ENCODE measurements at places on chromosomes 16 and 17.

GRCh38 chr16:1677942-1678499 is at the start of gene JPT2:
JPT2 (plus strand) TSS chr16:1678279; CDS start chr16:1678313, 34 bp downstream.
- DNase-seq = peak; percentile 100

DNA sequence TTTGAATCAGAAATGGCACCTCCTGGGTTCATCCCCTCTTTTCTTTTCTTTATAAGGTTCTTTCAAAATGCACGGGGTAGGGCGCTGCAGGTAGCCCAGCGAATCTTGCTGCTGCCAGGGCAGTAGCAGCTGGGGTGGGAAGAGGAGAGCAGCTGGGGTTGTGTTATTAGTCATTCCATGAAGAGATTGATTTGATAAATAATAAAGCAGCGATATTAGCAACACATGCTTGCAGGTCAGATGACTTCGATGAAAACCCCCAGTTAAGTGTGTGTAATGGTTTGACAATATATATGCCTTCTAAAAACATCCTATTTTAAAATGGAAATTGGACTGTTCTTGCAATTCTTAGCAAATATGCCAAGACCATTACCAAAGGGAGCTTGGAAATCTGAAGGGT is 200.7 kb downstream of the CCDC182 start:
- peak; percentile 85 for DNase-seq

GRCh38 chr16:85162478-85163277 is 50.4 kb upstream of the CIBAR2 start:
- DNase-seq = no peak

DNA sequence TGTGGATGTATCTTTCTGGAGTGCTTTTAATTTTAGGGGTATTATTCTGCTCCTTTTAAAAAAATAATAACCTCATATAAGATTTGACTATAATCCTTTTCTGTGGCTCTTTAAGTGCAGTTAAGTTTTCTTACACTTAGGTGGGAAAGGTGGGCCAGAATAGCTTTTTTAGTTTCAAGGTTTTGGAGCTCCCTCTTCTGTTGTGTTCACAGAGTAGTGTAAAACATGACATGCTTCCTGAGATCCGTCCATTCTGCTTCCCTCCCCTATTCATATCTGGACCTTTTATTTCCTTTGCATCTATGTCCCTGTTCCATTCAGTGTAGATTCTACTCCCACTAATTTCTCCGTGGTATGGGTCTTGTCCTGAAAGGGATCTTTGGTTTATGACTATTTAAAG is 12.8 kb downstream of the LRRC36 start:
- DNase-seq = peak; percentile 5

DNA sequence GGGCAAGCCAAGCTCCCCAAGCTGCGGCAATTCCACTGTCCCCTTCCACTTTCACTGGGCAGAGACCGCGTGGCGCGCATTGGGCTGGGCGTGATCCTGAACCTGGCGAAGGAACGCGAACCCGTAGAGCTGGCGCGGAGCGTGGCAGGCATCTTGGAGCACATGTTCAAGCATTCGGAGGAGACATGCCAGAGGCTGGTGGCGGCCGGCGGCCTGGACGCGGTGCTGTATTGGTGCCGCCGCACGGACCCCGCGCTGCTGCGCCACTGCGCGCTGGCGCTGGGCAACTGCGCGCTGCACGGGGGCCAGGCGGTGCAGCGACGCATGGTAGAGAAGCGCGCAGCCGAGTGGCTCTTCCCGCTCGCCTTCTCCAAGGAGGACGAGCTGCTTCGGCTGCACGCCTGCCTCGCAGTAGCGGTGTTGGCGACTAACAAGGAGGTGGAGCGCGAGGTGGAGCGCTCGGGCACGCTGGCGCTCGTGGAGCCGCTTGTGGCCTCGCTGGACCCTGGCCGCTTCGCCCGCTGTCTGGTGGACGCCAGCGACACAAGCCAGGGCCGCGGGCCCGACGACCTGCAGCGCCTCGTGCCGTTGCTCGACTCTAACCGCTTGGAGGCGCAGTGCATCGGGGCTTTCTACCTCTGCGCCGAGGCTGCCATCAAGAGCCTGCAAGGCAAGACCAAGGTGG is 9.8 kb downstream of the SARM1 start:
- peak; percentile 85 for DNase-seq

GRCh38 chr16:79276501-79276900 is 324.0 kb downstream of the MAF start:
- no peak for DNase-seq

DNA sequence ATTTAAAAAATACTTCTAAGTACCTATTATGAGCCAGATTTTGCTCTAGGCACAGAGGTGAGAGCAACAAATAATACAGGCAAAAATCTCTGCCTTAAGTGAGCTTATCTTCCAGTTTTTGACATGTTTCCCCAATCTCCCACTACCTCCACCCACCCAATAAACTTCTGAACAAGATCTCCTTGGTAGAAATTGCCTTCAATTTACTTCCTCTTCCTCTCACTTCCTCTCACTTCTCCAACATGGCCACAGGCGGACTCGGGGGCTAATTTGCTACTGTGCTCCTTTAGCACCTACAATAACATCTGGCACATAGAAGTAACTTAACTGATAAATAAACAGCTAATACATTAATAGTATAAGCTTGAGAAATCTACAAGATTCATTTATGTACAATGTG is 82.6 kb downstream of the CACNG1 start:
- DNase-seq = no peak

DNA sequence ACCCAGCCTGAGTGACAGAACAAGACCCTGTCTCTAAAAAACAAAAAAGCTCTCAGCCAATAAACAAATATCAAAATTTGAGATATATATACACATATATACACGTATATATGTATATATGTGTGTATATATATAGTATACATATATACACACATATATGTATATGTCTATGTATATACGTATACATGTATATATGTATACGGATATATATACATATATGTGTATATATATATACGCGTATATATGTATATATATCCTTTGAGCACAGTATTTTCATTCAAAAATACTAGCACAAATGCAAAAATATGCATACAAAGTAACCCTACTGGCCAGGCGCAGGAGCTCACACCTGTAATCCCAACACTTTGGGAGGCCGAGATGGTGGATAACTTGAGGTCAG is 13.0 kb downstream of the MTMR4 start:
- DNase-seq = no peak

- no peak for DNase-seq
These were observed 440 bp downstream of the C16orf96 start for GRCh38 chr16:4556580-4556979.

GRCh38 chr16:29680180-29680598 is 1.2 kb downstream of the QPRT start:
- DNase-seq = peak; percentile 14

DNA sequence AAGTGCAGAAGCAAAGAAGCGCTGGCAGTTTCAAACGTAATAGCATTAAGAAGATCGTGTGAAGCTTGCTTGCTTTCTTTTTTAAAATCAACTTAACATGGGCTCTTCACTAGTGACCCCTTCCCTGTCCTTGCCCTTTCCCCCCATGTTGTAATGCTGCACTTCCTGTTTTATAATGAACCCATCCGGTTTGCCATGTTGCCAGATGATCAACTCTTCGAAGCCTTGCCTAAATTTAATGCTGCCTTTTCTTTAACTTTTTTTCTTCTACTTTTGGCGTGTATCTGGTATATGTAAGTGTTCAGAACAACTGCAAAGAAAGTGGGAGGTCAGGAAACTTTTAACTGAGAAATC is 17.4 kb upstream of the RAB11FIP4 start:
- DNase-seq = no peak

- DNase-seq = peak; percentile 62
These were observed 11.5 kb downstream of the RMI2 start for GRCh38 chr16:11356573-11357331.

DNA sequence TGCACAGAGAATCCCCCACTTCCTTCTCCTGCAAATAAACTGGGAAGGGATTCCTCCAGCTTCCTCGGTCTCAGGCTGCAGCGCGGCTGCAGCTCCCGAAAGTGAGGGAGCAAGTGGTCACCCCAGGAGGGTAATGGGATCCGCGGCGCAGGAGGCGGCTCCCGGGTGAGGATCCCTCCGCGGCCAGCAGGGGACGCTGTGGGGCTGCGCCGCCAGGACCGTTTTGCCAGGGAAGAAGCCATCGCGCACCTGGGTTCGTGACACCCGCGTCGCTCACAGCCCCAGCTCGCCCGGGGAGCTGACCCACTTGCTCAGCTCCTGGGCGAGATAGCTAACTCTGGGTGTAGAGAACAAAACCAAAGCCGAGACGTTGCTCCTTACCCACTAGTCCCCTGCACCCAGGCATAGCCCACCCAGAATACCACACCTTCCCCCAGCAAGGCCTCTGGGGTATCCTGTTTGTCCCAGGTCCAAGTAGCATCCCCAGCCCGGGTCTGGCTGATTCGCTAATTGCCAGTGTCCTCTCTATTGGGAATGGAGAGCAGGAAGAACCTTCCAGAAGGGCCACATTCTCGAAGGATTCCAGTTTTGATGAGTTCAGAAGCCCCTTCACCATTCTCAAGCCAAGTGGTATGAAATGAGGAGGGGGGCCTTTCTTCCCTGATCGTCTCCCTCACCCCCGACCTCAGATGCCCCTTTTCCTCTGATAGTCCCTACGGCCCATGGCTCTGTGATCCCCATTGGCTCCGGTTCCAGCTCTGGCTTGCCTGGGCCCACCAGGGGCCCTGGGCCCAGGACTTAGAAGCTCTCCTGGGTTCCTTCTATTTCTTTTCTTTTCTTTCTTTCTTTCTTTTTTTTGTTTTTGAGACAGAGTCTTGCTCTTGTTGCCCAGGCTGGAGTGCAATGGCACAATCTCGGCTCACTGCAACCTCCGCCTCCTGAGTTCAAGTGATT is 14.1 kb downstream of the CYGB start:
- peak; percentile 82 for DNase-seq

DNA sequence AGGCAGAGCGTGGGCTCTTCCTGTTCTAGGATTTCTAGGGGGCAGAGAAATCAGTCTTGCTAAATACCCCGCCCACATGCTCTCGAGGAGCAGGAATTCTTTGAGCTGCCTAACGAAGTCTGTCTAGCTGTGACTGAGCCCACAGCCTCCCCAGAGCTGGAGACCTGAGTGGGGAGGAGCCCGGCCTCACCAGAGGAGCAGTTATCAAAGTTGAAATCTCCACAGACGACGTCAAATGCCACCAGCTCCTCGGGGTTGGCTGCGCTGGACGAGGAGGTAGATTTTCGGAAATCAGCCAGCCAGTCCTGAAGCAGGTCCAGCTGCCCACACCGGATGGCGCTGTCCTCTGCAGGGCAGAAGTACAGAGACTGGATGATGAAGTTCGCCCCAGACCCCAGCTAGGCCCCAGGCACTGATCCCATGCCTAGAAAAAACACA is 53.8 kb downstream of the PRMT7 start:
- no peak for DNase-seq

All from NCI-H69 (cell line).